Spleen (tissue), 13 donors: ENCODE measurements at places on chromosomes 6 and 20. TPM values are rescaled to one million over a fixed set of nuclear protein-coding genes. Genes with fewer than 3 reads are reported as not detected.

FGD2 gene
- 383 TPM for total RNA-seq

GRM1 gene
- 0.12 TPM for total RNA-seq

GGTLC1 gene
- not detected for total RNA-seq

PLCB4 gene
- total RNA-seq: 4.9 TPM

- no peaks in the 10 kb centered on the region for H3K27me3 ChIP-seq
- DNase-seq: no peak
- no peaks in the 10 kb centered on the region for H3K4me1 ChIP-seq
- no peak overlapping the region for H3K27ac ChIP-seq
- H3K36me3 ChIP-seq: no peaks in the 10 kb centered on the region
- no peak overlapping the region for H3K4me3 ChIP-seq
These were observed 17.4 kb downstream of the HLA-DOA start for GRCh38 chr6:32991972-32992371.

GRCh38 chr6:49202924-49203536 is 260.0 kb downstream of the MMUT start:
- no peak overlapping the region for H3K27ac ChIP-seq
- no peaks in the 10 kb centered on the region for H3K36me3 ChIP-seq
- no peaks in the 10 kb centered on the region for H3K27me3 ChIP-seq
- H3K4me3 ChIP-seq: no peak overlapping the region

GRCh38 chr6:52547647-52548352 is 29.1 kb downstream of the TRAM2 start:
- H3K4me1 ChIP-seq: peaks cover 94% of the 10 kb centered on the region
- H3K36me3 ChIP-seq: no peaks in the 10 kb centered on the region
- peak overlapping the region; percentile 67 for H3K27ac ChIP-seq
- no peaks in the 10 kb centered on the region for H3K27me3 ChIP-seq

DNA sequence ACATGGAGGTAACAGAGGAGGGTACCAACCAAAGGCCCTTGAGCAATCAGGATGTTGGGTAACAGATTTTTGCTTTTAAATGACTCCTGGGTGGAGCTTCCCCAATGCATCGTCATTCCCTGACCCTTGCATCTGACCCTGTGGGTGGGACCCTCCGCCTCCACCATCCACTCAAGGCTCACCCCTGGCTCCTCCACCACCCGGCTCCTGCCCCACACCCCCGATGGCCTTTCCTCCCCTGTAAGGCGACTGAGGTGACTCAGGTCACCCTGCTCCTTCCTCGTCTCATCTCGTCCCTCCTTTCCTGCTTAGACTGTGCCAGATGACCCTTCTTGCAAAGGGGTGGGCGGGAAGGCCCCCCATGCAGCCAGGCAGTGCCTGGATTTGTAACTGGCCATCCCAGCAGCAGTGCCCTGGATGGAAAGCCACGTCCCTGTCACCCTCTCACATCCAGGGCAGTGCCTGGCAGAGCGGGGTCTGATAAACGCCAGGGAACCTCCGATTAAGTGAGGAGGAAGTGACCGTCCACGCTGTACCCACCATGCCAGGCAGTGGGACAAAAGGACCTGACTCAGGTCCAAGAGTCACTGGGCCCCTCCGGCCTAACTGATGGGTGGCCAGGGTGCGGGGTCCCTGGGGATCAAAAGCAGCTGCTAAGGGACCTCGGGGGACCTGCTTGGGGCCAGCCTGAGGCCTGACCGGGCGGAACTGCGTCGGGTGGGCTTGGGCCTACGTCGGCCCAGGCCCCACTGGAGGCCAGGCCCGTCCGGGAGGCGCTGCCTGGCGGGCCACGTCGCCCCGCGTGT is 624 bp upstream of the NPEPL1 start:
- no peak overlapping the region for H3K4me3 ChIP-seq
- H3K27ac ChIP-seq: peak overlapping the region; percentile 97
- peak; percentile 91 for DNase-seq
- H3K4me1 ChIP-seq: peaks cover 55% of the 10 kb centered on the region
- H3K27me3 ChIP-seq: no peaks in the 10 kb centered on the region
- peaks cover 18% of the 10 kb centered on the region for H3K36me3 ChIP-seq
